IMR-90 (cell line): ENCODE measurements at places on chromosomes 3 and 15.

GRCh38 chr3:52865994-52866393 lies 31.2 kb upstream of the MUSTN1 start:
- H3K4me1 ChIP-seq, result no peaks in the 10 kb centered on the region
- no peak overlapping the region for H3K27ac ChIP-seq
- no peak overlapping the region for H3K4me3 ChIP-seq
- no peak for DNase-seq
- no peaks in the 10 kb centered on the region for H3K36me3 ChIP-seq

GRCh38 chr15:78087951-78088772 lies 4.2 kb upstream of the SH2D7 start:
- H3K4me1 ChIP-seq, result peaks cover 26% of the 10 kb centered on the region
- peak; percentile 46 for DNase-seq
- no peaks in the 10 kb centered on the region for H3K36me3 ChIP-seq
- H3K27me3 ChIP-seq, result peaks cover 12% of the 10 kb centered on the region
- H3K4me3 ChIP-seq, result no peak overlapping the region
- no peak overlapping the region for H3K27ac ChIP-seq

DNA sequence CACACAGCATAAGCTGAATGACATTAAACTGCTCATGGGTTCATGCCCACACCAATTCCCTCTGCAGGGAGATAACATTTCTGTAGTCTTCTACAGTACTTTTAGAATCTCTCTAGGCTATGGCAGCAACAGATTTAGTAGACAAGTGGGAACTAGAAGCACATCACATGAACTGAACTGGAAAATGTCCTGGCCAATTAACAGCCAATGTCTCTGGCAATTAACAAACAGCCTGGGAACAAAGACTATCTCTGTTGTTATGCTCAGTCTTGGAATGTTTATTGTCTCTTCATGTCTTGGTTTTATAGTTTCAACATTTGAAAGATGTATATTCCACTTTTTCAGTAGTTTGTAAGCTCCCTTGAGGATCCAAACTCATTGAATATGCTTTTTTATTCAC lies 523.2 kb upstream of the NAALADL2 start:
- no peaks in the 10 kb centered on the region for H3K27me3 ChIP-seq
- no peaks in the 10 kb centered on the region for H3K36me3 ChIP-seq
- no peaks in the 10 kb centered on the region for H3K4me1 ChIP-seq

GRCh38 chr15:75646944-75647364 lies 758 bp upstream of the SNX33 start:
- no peak for DNase-seq
- H3K27me3 ChIP-seq, result no peaks in the 10 kb centered on the region
- H3K36me3 ChIP-seq, result peaks cover 23% of the 10 kb centered on the region
- H3K27ac ChIP-seq, result peak overlapping the region; percentile 94

GRCh38 chr3:104412608-104413580 lies 953.8 kb upstream of the ALCAM start:
- no peaks in the 10 kb centered on the region for H3K27me3 ChIP-seq
- no peak for DNase-seq
- H3K36me3 ChIP-seq, result no peaks in the 10 kb centered on the region

DNA sequence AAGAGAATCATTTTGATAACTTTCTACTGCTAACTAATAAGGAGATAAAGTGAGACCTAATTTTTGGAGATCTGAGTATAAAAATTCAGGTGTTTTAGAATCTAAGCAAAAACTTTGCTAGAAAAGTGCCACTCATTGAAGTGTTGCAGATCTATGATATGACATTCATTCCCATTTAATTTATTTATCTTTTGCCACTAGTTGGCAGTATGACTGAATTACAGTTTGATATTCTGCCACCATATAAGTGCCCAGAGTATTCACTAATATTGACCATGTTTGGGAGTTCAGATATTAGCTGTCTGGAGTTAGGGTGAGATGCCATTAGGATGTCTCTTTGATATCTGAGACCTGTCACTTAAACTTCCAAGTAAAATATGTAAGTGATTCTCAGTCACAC lies 251.3 kb upstream of the GBE1 start:
- no peak overlapping the region for H3K27ac ChIP-seq
- H3K36me3 ChIP-seq, result no peaks in the 10 kb centered on the region
- no peak overlapping the region for H3K4me3 ChIP-seq
- H3K4me1 ChIP-seq, result no peaks in the 10 kb centered on the region

- DNase-seq, result no peak
- no peaks in the 10 kb centered on the region for H3K27me3 ChIP-seq
- H3K27ac ChIP-seq, result no peak overlapping the region
- no peaks in the 10 kb centered on the region; the same call in 1 of the 2 replicates for H3K4me1 ChIP-seq
- H3K36me3 ChIP-seq, result no peaks in the 10 kb centered on the region
Observed at GRCh38 chr15:101151288-101151687, 100.6 kb downstream of the CHSY1 start.

DNA sequence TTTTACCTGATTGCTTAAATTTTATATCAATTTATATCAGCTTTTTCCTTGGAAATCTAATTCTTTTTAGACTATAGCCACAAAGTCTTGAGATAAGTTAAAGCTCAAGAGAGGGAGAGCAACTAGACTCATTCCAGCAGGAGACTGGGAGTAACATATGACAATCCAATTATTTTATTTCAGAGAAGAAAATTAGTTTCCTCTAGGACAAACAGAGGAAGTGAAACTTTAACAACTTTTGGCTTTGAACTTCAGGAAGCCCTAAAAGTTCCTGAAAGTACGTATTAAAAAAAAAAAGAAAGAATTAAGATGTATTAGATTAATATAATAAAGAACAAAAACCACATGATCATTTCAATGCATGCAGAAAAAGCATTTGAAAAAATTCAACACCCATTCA lies 13.9 kb upstream of the UBE2E2 start:
- H3K4me3 ChIP-seq, result no peak overlapping the region
- no peaks in the 10 kb centered on the region for H3K4me1 ChIP-seq
- peaks cover 40% of the 10 kb centered on the region for H3K27me3 ChIP-seq
- DNase-seq, result no peak
- H3K27ac ChIP-seq, result no peak overlapping the region
- H3K36me3 ChIP-seq, result no peaks in the 10 kb centered on the region

GRCh38 chr3:177196008-177196455 lies 1.2 kb downstream of the TBL1XR1 start:
- H3K36me3 ChIP-seq, result no peaks in the 10 kb centered on the region
- no peaks in the 10 kb centered on the region for H3K27me3 ChIP-seq
- no peak for DNase-seq
- peaks cover 7% of the 10 kb centered on the region for H3K4me1 ChIP-seq
- H3K27ac ChIP-seq, result peak overlapping the region; percentile 100

GRCh38 chr3:169662843-169663160 lies 710 bp downstream of the MECOM start:
- DNase-seq, result peak; percentile 12
- H3K4me1 ChIP-seq, result no peaks in the 10 kb centered on the region
- H3K27ac ChIP-seq, result no peak overlapping the region

DNA sequence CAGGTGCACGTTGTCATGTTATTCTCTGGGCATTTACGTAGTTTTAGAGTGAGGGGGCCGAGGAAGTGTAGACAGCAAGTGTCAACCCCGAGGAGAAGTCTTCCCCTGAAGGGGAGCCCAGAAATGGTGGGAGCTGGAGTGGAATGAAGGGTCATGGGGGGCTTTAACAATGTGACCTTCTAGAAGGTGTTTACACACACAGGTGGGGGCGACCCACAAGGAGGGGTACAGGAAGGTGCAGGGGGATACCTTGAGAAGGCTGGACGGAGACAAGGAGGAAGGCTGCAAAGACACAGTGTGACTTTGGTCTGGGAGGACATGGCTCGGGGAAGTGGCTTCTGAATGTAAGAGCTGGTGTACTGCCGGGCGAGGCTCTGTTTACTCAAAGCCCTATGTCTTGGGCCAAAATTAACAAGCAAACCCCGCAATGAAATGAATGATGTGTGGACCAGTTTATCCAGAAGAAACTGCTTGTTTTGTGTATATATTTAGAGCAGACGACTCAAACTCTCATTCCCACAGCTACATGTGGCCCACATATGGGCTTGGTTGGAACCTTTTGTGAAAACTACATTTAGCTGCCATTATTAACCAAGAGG lies 18.7 kb downstream of the TRPM1 start:
- DNase-seq, result peak; percentile 51
- H3K27me3 ChIP-seq, result peaks cover 5% of the 10 kb centered on the region; the same call in 1 of the 2 replicates
- peaks cover 9% of the 10 kb centered on the region; the same call in 1 of the 2 replicates for H3K4me1 ChIP-seq
- H3K4me3 ChIP-seq, result no peak overlapping the region

- H3K27me3 ChIP-seq, result peaks cover 35% of the 10 kb centered on the region
- H3K4me1 ChIP-seq, result peaks cover 2% of the 10 kb centered on the region; the same call in 1 of the 2 replicates
- no peak overlapping the region for H3K4me3 ChIP-seq
- no peaks in the 10 kb centered on the region for H3K36me3 ChIP-seq
Observed at GRCh38 chr3:50213373-50213772, 8.3 kb downstream of the SLC38A3 start.

GRCh38 chr3:149245738-149246451 lies 24.3 kb upstream of the CP start:
- peaks cover 17% of the 10 kb centered on the region for H3K4me1 ChIP-seq
- no peaks in the 10 kb centered on the region for H3K36me3 ChIP-seq
- H3K27me3 ChIP-seq, result no peaks in the 10 kb centered on the region
- H3K4me3 ChIP-seq, result no peak overlapping the region
- no peak overlapping the region for H3K27ac ChIP-seq

DNA sequence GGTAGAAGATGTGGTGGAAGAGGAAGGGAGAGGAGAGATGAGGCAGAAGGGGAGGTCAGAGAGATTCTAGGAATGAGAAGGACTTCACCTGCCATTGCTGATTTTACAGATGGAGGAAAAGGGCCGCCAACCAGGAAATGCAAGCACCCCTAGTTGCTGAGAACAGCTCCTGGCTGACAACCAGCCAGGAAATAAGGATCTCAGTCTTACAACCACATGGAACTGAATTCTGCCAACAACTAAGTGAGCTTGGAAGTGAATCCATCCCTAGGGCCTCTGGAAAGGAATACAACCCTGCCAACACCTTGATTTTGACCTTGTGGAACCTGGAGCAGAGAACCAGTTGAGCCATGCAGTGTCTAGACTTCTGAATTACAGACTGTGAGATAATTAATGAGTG lies 86.6 kb downstream of the EDEM1 start:
- H3K27me3 ChIP-seq, result no peaks in the 10 kb centered on the region
- no peak for DNase-seq
- H3K4me3 ChIP-seq, result no peak overlapping the region

DNA sequence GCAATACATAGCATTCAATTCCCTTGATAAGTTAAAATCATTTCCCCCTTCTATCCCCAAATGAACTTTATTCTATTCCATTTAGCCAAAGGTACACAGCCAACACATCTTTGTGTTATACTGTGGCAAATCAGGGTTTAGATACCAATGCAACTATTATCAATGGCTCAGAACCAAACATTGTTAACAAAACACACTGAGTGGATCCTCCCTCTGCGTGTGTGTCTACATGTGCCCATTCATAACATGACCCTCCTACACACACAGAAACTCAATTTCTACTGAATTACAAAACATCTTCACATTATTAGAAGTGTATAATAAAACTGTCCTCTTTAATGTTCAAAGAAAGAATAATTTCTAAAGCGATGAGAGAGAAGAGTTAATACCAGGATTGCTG lies 1.3 kb downstream of the TTBK2 start:
- no peak overlapping the region for H3K27ac ChIP-seq
- no peaks in the 10 kb centered on the region for H3K27me3 ChIP-seq
- no peaks in the 10 kb centered on the region for H3K36me3 ChIP-seq
- peaks cover under 1% of the 10 kb centered on the region for H3K4me1 ChIP-seq
- peak overlapping the region; percentile 97 for H3K4me3 ChIP-seq

- no peak for DNase-seq
- H3K27ac ChIP-seq, result no peak overlapping the region
- H3K4me3 ChIP-seq, result no peak overlapping the region
- H3K4me1 ChIP-seq, result no peaks in the 10 kb centered on the region
- no peaks in the 10 kb centered on the region for H3K27me3 ChIP-seq
- H3K36me3 ChIP-seq, result no peaks in the 10 kb centered on the region
Observed at GRCh38 chr3:53531749-53532148, 37.3 kb downstream of the CACNA1D start.

DNA sequence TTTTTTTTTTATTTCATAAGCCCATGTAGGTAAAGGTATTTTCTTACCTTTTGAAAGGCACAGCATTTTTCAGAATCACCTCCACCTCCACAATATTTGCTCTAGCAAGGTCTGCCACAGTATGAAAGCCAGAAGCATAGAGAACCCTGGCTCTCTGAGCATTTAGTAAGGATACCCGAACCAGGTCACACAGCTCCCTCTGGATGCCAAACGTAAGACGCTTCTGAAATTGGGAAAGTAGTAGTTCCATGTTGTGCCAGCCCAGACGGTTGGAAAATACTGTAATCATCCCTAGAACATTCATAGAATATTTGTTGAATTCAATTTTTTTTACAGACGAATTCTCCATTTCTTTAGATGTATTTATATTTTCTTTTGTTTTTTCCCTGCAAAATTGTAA lies 52.4 kb downstream of the POLQ start:
- DNase-seq, result peak; percentile 24
- no peak overlapping the region for H3K27ac ChIP-seq
- peaks cover 2% of the 10 kb centered on the region; the same call in 1 of the 2 replicates for H3K4me1 ChIP-seq
- no peak overlapping the region for H3K4me3 ChIP-seq

DNA sequence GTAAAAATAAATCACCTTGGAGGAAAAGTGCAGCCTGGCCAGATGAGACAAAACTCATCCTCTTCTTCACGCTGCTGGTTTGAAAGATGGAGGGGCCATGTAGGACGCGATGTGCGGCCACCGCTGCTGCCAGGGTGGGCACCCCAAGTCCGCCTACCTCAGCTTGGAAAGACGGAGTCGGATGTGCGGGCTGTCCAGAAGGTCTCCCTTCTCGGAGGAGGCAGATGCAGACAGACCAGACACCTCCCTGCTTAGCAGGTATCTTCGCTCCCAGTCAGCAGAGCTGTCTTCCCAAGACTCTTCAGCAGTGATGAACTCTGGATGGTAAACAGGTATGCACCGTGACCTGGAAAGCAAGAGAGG lies 71.4 kb downstream of the OCA2 start:
- no peaks in the 10 kb centered on the region for H3K36me3 ChIP-seq
- H3K4me3 ChIP-seq, result no peak overlapping the region
- DNase-seq, result no peak
- no peaks in the 10 kb centered on the region for H3K27me3 ChIP-seq
- no peak overlapping the region for H3K27ac ChIP-seq

DNA sequence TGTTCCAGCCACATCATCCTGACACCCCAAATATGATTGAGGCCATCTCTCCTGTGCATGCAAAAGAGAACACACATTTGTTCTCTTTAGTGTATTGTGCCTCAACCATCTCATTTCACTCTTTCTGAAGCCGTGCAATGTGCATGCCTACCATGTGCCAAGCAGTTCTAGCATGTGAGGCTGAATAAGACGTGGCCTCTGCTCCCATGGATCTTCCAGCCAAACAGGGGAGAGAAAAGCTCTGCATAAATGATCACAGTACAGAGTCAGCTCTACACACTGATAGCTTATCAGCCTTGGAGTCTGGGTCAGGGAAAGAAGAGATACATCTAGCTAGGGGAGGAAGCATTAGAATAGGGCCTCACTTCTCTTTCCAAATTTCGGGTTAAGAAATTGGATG lies 48.2 kb upstream of the ATG7 start:
- H3K27ac ChIP-seq, result no peak overlapping the region
- no peaks in the 10 kb centered on the region for H3K27me3 ChIP-seq
- H3K4me3 ChIP-seq, result no peak overlapping the region
- H3K4me1 ChIP-seq, result peaks cover 6% of the 10 kb centered on the region
- H3K36me3 ChIP-seq, result peaks cover 6% of the 10 kb centered on the region

- H3K4me3 ChIP-seq, result no peak overlapping the region
- H3K36me3 ChIP-seq, result peaks cover 3% of the 10 kb centered on the region
- H3K27ac ChIP-seq, result no peak overlapping the region
- H3K27me3 ChIP-seq, result no peaks in the 10 kb centered on the region
- no peak for DNase-seq
- 0 out of 2 replicates have a peak, but pooled peaks cover 3% of the 10 kb centered on the region for H3K4me1 ChIP-seq
Observed at GRCh38 chr15:52028431-52029093, 9.5 kb downstream of the MAPK6 start.

- DNase-seq, result no peak
- no peaks in the 10 kb centered on the region for H3K4me1 ChIP-seq
- H3K27me3 ChIP-seq, result no peaks in the 10 kb centered on the region
- no peak overlapping the region for H3K4me3 ChIP-seq
- H3K36me3 ChIP-seq, result no peaks in the 10 kb centered on the region
Observed at GRCh38 chr15:46622851-46623250, 988.0 kb downstream of the SQOR start.
